ENCODE measurements at places on chromosomes 11 and 22. TPM values are rescaled to one million over a fixed set of nuclear protein-coding genes. Genes with fewer than 3 reads are reported as not detected.

- peak; percentile 62 for DNase-seq
Measured at GRCh38 chr11:78256962-78257361, 68.2 kb downstream of the USP35 start.

- no peak for DNase-seq
Measured at GRCh38 chr11:32325725-32326124, 109.6 kb downstream of the WT1 start.

DNA sequence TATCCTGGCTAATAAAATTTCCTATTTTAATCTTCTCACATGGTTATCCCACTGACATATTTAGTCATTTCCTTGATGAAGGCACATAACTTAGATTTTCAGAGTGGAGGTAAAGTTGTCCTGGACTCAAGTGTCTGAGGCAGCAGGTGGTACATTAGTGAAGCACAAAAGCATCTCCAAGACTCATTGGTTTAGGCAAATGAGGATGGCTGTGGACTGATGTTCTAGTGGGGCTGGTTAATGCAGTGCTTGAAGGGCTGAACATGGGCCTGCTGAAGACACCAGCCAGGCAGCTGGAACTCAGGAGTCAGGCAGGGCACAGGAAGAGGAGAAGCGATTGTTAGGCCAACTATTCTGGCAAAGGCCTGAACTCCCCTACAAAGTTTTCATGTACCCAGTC is 76.3 kb upstream of the SESN3 start:
- DNase-seq: no peak

GRCh38 chr11:64844330-64845128 is at the start of gene CDC42BPG:
Gene CDC42BPG (minus strand): TSS chr11:64844653. CDS start chr11:64844569, 84 bp downstream.
- no peak for DNase-seq

DNA sequence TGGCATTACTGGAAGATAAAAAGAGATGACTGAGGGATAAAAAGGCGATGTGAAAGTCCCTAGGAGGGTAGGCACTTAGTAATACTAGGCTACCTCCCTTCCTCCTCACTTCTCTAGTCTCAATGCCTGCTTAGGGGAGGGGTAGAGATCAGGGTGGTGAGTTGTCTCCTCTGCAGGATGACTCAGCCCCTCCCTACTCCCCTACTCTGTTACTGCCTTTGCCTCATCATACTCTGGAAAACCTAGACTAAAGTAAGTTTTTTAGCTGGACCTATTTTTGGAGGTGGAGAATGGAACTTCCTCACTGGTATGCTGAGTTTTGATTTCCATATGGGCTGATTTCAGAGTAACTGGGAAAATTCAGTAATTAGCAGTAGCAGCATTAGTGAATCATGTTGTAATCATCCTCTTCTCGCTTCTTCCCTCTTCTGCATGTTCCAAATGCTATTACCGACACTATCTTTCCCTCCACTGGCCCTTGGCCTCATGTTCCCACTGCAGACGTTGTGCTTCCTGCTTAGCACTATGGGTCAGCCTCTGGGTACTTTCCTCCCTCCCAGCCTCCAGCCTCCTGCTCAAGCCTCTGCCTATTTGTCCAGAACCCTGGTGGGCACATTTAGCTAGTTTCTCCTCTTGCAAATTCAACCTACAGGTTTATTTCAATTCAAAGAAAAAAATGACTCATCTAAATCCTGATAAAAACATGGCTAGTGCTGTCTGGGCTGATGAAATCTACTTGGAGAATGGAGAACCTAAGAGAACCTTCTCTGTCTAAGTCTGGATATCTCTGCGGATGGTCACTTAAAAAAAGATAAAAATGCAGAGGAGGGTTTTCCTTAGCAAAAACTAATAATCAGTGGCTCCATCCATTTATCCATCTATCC is 281.7 kb downstream of the ST3GAL4 start:
- no peak for DNase-seq

DNA sequence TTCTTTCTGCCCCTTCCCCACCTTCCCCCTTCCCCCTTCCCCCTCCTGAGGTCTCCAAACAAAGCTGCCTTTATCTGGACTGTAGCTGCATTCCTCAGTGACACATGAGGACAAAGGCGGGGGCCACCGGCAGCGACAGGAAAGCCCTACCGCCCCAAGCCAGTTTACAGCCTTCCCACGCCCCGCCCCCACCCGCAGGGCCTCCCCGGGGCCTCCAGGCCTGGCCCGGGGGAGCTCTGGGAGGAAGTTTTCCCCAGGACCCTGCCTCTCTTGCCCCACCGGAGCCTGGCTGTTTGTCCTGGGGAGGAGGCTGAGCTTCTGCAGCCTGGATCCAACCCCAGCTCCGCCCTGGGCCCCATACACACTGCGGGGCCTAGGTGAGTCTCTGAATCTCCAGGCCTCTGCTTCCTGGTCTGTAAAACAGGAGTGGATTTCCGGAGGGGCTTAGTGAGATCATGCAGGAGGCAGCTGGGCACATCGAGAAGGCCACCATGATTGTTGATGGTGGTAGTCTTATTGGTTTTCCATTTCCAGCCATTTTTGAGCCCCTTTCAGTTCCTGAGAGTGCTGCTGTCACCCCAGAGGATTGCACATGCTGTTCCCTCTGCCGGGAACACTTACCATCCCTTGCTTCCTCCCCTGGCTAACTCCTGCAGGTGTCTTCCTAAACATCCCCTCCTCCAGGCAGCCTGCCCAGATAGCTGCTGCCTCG is 130.7 kb downstream of the MN1 start:
- no peak for DNase-seq

GRCh38 chr11:75562836-75563484 is 907 bp downstream of the SERPINH1 start:
- DNase-seq: no peak

DNA sequence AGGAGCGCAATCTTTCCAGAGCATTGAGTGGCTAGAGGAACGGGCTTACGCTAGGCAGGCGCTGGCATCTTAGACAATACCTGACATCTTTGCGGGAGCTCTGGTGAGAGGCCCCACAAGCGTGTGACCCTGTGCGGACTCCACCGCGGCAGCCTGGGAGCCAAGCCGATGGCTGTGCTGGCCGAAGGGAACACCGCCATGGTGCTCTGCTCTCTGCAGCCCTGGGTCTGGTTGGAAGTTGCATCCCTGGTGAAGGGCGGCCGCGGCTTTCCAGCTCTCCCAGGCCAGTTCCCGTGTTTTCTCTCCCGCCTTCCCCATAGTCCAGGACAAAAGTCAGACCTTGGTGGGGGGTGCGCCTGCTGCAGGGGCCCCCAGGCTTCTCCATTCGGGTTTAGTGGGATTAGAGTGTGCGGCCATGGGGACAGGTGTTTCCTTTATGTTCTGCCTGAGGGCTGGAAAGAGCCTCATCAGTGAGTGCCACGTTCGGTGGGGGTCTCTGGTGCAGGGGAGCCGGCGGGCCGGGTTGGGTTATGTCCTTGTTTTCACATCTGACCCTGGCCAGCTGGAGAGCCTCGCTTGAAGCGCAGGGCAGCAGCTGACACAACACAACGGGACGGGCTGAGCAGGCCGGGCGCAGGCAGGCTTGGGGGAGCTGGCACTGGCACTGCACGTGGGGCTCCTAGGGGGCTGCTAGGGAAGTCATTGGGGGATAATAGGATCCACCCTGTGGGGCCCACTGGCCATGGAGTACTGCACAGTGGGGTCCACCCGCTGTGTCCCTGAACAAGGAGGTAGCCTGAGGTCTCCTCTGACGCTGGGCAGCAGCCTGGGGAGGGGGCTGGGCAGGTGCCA is 94.8 kb downstream of the KCNQ1 start:
- no peak for DNase-seq

GRCh38 chr11:112882494-112883381 is 78.5 kb upstream of the NCAM1 start:
- no peak for DNase-seq

- DNase-seq: no peak
Measured at GRCh38 chr11:108927791-108928545, 263.1 kb downstream of the DDX10 start.

Gene ACRV1
- not detected for total RNA-seq

Gene OR5D16
- not detected for total RNA-seq

Gene THY1
- 3.5 TPM for total RNA-seq

Gene OR2AT4
- total RNA-seq: not detected
